ENCODE measurements at places on chromosomes 6 and 20. TPM values are rescaled to one million over a fixed set of nuclear protein-coding genes. Genes with fewer than 3 reads are reported as not detected.

Gene HAO1
- total RNA-seq = not detected

Gene MUC22
- total RNA-seq = not detected

Gene ESR1
- 0.71 TPM for total RNA-seq

Gene ID1
- total RNA-seq = 0.42 TPM

Gene HCRTR2
- not detected for total RNA-seq

Gene RGS17
- not detected for total RNA-seq

Gene ISM1
- 3.7 TPM for total RNA-seq

Gene EMILIN3
- total RNA-seq = not detected

Gene PGC
- not detected for total RNA-seq

Gene RALY
- 232 TPM for total RNA-seq

Gene BAK1
- total RNA-seq = 76.0 TPM

Gene SUPT3H
- total RNA-seq = 9.1 TPM

Gene TSPO2
- not detected for total RNA-seq

Gene KCNK16
- total RNA-seq = not detected

Gene IDH3B
- 100 TPM for total RNA-seq

Gene OR2B2
- not detected for total RNA-seq

Gene LPA
- total RNA-seq = not detected

Gene RCAN2
- not detected for total RNA-seq

Gene TOX2
- total RNA-seq = 0.31 TPM

Gene COL12A1
- not detected for total RNA-seq

Gene TSBP1
- total RNA-seq = not detected

Gene MCHR2
- not detected for total RNA-seq

Gene STX11
- 13.9 TPM for total RNA-seq

Gene LTB
- 613 TPM for total RNA-seq

Gene MROH8
- 2.6 TPM for total RNA-seq

Gene BEND6
- total RNA-seq = not detected

Gene VIP
- total RNA-seq = not detected

Gene APCDD1L
- total RNA-seq = not detected

Gene BPIFB1
- total RNA-seq = not detected

Gene GSTA1
- not detected for total RNA-seq

Gene NFYA
- 32.3 TPM for total RNA-seq

Gene MTFR2
- 27.2 TPM for total RNA-seq

Gene SIRPD
- total RNA-seq = 0.23 TPM

Gene COL9A3
- total RNA-seq = not detected

Gene FNDC1
- not detected for total RNA-seq

Gene MICB
- 49.0 TPM for total RNA-seq

Gene SLC17A1
- total RNA-seq = not detected

Gene CRISP3
- total RNA-seq = not detected

Gene SAMD10
- 12.0 TPM for total RNA-seq

Gene TGM2
- total RNA-seq = 0.31 TPM
